ENCODE measurements at places on chromosomes 7 and 10.

DNA sequence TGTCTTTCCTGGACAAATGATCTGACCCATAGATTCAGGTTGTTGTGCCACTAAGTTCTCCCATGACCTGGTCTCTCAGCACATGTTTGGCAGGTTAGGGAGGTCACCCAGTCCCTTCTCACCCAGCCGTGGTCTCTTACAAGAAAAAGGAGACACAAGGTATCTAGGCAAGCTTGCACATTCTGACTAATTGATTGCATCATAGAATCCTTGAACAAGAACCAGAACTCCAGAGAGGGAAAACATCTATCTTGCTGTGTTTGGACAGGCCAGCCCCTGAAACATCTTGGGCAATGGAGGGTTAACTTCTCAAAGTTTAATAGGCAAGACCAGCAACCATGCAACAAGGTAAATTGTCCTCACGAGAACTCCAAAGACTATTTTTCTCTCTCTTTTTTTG is 8.5 kb upstream of the HK1 start:
- DNase-seq = no peak

DNA sequence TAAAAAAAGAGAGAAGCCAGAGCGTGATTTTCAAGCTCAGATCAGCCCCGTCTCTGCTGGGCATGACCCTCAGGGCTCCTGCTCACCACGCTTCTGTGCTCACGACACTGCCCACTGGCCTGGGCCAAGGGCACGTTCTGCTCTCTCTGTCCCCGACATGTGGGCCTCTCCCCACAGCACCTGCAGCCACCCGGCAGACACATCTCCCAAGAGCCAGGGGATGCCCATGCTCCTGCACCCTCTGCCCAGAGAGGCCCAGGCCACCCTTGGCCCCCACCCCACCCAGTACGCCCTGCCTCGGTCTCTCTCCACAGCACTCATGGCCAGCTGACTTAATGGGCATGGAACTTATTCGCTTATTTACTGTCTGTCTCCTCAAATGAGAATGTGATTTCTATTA is 175.4 kb upstream of the RNF32 start:
- DNase-seq = no peak

- DNase-seq = no peak
Observed at GRCh38 chr7:134101716-134102115, 25.4 kb upstream of the LRGUK start.

GRCh38 chr7:91240376-91240941 is 23.8 kb upstream of the FZD1 start:
- no peak for DNase-seq

DNA sequence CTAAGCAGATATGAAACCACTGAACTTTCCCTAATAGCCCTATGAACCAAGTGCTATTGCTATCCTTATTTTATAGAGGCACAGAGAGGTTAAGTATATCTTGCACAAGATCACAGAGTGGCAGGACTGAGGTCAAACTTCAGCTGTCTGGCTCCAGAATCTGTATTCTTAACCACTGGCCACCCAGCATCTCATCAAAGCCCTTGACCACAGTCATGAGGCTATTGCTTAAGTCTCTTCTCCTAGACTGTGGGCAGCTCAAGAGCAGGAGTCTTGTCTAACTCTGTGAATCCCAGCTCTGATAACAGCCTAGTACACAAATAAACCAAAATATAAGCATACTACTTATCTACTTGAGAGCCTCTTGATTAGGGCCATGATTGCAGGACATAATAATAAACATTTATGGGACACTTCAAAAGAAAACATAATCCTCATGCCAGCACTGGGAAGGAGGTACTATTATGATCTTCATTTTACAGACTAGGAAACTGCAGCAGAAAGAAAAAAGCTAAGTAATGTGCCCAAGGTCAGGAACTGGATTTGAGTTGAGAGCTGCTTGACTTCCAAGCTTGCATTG is 22.4 kb upstream of the SMC3 start:
- no peak for DNase-seq

- no peak for DNase-seq
Observed at GRCh38 chr7:142790555-142790954, 19.8 kb downstream of the PRSS2 start.

DNA sequence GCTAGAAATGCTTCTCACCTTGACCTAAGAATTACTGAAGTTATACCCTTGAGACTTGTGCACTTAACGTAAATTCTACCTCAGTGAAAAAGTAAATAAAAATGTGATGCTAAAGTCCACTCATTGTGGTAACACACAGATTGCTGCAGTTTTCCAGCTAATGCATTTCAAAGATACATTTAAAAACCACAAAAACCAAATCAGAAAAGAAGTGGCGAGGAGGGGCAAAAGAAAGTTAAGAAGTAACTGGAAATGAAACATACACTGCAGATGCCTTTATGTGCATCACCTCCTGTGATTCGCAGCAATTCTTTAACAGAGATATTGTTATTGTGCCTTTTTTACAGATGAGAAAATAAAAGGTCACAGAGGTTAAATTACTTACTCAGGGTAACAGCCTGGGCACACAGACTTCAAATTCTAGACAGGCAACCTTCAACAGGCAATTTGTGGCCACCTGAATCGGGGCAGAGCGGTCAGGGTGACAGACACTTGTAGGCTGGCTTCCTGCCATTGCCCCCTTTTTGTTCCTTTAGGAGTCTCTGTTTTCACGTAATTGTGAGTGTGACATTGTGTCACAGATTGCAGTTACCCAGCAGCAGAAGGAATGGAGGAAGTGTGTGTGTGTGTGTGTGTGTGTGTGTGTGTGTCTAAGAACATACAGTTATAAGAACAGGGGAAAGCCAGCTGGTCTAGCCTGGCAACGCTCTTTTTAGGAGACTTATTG is 1.9 kb downstream of the WIPF3 start:
- no peak for DNase-seq

DNA sequence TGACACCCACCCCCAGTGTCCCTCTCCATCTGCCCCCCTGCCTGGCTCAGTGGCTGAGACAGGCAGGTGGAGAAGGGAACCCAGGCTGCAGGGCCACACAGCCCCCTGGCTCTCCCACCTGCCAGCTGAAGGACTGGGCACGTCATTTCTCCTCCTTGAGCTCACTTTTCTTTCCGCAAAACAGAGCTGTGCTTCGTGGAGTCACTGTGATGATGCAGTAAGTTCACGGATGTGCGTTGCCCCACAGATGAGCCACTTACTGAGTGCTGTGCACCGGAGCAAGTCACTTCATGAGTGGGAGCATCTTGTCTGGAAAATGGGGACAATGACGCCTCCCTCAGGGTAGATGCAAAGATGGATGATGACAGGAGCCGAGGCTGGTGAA is 2.7 kb downstream of the OPN4 start:
- DNase-seq = no peak
